Stimulated activated naive B cell treated with anti-CD40 and anti-IgM and Interleukin-4, amounts not matched to agents 10 μg/mL and 1 μg/mL and 100 μg/mL, for 72 hours (primary cell): ENCODE measurements at places on chromosomes 11 and 22.

DNA sequence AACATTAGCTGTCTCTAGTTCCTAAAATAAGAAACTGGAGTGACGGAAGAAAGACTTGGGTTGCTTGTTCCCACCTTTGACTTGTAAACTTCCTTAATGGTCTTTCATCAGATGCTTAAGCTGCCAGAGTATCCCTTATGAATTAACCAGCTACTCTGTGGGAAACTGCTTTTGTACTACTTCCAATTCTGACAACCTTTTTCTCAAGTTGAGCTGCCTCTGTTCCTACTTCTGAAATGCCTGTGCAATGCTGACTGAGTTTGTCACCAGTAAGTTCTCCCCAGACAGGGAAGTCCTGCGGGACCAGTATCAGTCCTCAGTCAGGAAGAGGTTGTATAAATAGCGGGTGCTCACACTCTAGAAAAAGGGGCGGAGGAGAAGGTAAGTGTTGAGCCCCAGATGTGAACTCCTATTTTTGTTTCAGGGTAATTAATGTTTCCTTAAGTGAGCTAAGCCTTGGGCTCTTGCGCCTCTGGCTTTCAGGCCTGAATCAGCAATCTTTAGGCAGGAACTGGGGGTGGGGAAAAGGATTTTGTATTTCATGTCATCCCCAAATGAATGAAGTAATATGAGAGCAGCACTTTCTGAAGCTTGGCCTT lies 67.2 kb downstream of the CECR2 start:
- H3K36me3 ChIP-seq = no peaks in the 10 kb centered on the region
- H3K4me3 ChIP-seq = no peak overlapping the region
- peaks cover 8% of the 10 kb centered on the region for H3K4me1 ChIP-seq

- H3K27ac ChIP-seq = peak overlapping the region; percentile 75
- DNase-seq = no peak
- H3K36me3 ChIP-seq = no peaks in the 10 kb centered on the region
- peaks cover 24% of the 10 kb centered on the region for H3K4me1 ChIP-seq
Observed at GRCh38 chr11:75350743-75351540, 519 bp downstream of the ARRB1 start.

DNA sequence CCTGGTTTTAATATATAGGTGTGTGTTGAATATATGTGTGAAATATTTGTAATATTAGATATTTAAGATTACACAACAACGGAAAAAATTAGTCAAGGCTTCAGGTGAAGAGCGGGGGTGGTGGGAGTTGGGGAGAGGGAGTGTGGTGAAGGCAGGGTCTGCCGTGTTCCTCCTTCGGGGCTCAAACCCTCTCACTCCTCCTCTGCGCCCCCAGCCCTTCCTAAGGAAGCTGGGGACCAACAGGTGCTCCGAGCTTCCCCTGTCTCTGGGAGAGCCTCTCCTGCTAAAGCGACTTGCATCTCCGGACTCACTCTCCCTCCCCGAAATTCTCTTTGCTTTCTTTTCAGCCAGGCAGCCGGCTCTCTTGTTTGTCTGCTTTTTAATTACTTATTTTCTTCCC lies 960 bp upstream of the CADM1 start:
- H3K36me3 ChIP-seq = no peaks in the 10 kb centered on the region
- no peak for DNase-seq
- H3K27me3 ChIP-seq = peaks cover 33% of the 10 kb centered on the region
- no peak overlapping the region for H3K27ac ChIP-seq
- peak overlapping the region; percentile 11 for H3K4me3 ChIP-seq
- H3K4me1 ChIP-seq = peaks cover 13% of the 10 kb centered on the region

DNA sequence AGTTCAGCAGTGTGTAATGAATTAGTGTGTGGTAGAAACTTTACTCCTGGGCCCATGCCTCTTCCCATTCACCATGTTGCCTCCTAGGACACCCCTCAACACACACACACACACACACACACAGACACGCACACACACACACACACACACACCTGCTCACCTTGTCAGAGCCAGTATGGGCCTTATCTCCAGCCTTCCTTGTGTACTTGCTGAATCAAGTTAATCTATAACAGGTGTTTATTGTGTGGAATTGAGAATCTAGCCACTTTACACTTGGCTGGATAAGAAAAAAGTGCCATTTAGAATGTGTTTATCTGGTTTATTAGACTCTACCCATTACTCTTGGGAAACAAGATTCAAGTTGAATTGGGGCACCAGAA lies 14.5 kb upstream of the ZDHHC13 start:
- H3K4me1 ChIP-seq = no peaks in the 10 kb centered on the region
- DNase-seq = no peak
- H3K27me3 ChIP-seq = peaks cover 8% of the 10 kb centered on the region
- no peak overlapping the region for H3K4me3 ChIP-seq
- no peak overlapping the region for H3K27ac ChIP-seq
- no peaks in the 10 kb centered on the region for H3K36me3 ChIP-seq

DNA sequence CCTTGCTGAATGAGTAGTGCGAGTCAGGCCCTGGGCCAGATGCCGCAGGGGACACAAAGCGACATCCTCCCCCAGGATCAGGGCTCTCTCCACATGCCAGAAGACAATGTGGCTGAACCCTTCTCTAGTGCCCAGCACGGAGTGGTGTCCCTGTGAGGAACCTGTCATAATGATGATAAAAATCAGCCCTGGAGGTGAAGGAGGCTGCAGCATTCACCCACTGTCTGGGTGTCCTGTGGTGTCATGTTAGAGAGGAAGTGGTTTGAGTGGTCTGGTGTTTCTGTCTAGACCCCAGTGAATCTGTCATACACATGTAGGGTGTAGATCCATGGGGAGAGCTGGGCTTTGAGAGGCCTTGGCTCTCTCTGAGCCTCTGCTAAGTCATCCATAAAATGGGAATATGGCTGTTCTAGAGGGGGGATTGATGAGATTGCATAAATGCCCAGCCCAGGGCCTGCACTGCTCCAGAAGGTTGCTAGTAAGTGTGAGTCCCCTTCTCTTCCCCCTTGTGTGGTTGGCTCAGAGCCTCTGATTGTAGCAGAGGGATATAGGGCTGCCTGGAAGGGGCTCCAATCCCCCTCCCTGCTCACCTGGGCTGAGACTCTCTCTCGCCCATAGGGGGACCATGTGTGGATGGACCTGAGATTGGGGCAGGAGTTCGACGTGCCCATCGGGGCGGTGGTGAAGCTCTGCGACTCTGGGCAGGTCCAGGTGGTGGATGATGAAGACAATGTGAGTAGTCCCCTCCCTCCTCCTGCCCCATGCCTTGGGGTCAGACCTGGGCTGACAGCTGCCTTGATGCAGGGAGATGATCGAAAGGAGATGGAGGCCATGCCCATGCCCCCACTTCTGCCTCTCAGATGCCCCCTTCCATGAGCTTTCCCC lies 14.3 kb downstream of the MYO7A start:
- H3K4me1 ChIP-seq = peaks cover 4% of the 10 kb centered on the region
- no peak overlapping the region for H3K27ac ChIP-seq
- peaks cover 22% of the 10 kb centered on the region for H3K27me3 ChIP-seq
- no peaks in the 10 kb centered on the region for H3K36me3 ChIP-seq

- H3K4me1 ChIP-seq = peaks cover 27% of the 10 kb centered on the region
- no peak for DNase-seq
- no peak overlapping the region for H3K27ac ChIP-seq
Observed at GRCh38 chr22:36797374-36797773, 19.5 kb downstream of the PVALB start.

DNA sequence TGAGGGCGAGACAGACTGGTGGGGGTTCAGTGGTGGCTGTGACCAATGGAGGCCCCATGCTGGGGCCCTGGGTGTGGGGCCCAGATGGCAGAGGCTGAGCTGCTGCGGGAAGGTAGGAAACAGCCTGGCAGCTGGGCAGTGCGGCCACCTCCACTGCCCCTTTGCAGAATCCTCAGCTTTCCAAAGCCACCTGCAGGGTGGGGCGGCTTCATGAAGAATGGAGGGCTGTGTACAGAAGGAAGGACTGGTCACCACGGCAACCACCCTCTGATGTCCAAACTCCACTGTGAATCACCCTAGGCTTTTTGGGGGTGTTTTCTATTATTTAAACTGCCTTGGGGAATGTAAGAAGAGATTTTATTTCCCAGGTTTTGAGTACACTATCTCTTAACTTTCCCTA lies 166.3 kb upstream of the NAV2 start:
- H3K4me3 ChIP-seq = no peak overlapping the region
- H3K4me1 ChIP-seq = peaks cover 2% of the 10 kb centered on the region
- no peak overlapping the region for H3K27ac ChIP-seq

DNA sequence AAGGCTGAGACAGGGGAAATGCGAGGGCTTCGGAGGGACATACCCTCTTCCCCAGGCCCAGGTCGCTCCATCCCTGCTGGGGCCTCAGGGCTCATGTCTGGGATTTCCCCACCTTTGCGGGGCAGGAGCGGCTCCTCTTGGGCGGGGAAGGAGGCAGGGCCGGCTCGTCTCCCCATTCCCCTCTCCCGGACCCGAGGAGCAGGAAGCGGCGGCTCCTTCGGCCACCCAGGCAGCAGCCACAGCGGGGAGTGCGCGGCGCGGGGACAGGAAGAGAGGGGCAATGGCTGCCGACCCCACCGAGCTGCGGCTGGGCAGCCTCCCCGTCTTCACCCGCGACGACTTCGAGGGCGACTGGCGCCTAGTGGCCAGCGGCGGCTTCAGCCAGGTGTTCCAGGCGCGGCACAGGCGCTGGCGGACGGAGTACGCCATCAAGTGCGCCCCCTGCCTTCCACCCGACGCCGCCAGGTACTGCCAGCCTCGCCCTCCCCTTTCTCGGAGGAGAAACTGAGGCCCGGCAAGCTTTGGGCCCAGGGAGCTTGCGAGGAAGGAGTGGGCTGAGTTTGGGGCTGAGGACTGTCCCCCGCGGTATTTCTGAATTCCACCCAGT lies at the start of gene ANKK1:
ANKK1 (plus strand) TSS at position 175 of the 607 bp plus-strand sequence; CDS start at position 281, 106 bp downstream.
- H3K4me3 ChIP-seq = no peak within 1 kb of the TSS
- peaks cover 4% of the 10 kb centered on the region for H3K36me3 ChIP-seq
- H3K27me3 ChIP-seq = peaks cover 3% of the 10 kb centered on the region
- no peaks in the 10 kb centered on the region for H3K4me1 ChIP-seq

GRCh38 chr11:120335908-120336640 lies at the start of gene ARHGEF12:
ARHGEF12 (plus strand) TSS chr11:120336413; CDS start chr11:120337244, 831 bp downstream.
- H3K4me1 ChIP-seq = peaks cover 29% of the 10 kb centered on the region
- H3K27me3 ChIP-seq = peaks cover 27% of the 10 kb centered on the region
- peak within 1 kb of the TSS; percentile 86 for H3K27ac ChIP-seq
- peak; percentile 79 for DNase-seq

- H3K27me3 ChIP-seq = no peaks in the 10 kb centered on the region
- H3K4me1 ChIP-seq = peaks cover 73% of the 10 kb centered on the region
- peak; percentile 74 for DNase-seq
- H3K4me3 ChIP-seq = peak overlapping the region; percentile 93
- peaks cover 44% of the 10 kb centered on the region for H3K36me3 ChIP-seq
Observed at GRCh38 chr11:64340671-64341335, 799 bp downstream of the CCDC88B start.

GRCh38 chr11:103532133-103532788 lies 423.0 kb downstream of the DYNC2H1 start:
- no peaks in the 10 kb centered on the region for H3K36me3 ChIP-seq
- no peak for DNase-seq
- no peak overlapping the region for H3K27ac ChIP-seq

DNA sequence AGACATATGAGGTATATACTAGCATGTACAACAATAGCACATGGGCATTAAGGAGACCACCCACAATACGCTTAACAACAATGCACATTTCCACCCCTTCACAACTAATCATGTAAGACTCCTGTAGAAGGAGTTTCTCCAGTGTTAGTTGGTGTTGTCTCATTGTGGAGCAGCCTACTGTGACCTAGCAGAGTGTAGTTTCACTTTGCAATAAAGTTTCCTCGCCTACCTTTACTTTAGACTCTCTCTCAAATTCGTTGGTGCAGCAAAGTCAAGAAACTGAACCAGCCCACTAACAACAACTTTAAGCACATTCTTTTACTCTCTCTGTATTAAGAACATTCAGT lies 863.6 kb downstream of the FAM181B start:
- DNase-seq = no peak
- no peaks in the 10 kb centered on the region for H3K27me3 ChIP-seq
- H3K4me3 ChIP-seq = peak overlapping the region; percentile 77
- peak overlapping the region; percentile 28 for H3K27ac ChIP-seq
- H3K36me3 ChIP-seq = peaks cover 4% of the 10 kb centered on the region
- H3K4me1 ChIP-seq = peaks cover 36% of the 10 kb centered on the region

GRCh38 chr22:49957826-49958365 lies 2.7 kb upstream of the PIM3 start:
- H3K36me3 ChIP-seq = peaks cover 12% of the 10 kb centered on the region
- no peak for DNase-seq
- H3K4me1 ChIP-seq = peaks cover 47% of the 10 kb centered on the region
- peak overlapping the region; percentile 15 for H3K4me3 ChIP-seq
- no peaks in the 10 kb centered on the region for H3K27me3 ChIP-seq
- no peak overlapping the region for H3K27ac ChIP-seq

DNA sequence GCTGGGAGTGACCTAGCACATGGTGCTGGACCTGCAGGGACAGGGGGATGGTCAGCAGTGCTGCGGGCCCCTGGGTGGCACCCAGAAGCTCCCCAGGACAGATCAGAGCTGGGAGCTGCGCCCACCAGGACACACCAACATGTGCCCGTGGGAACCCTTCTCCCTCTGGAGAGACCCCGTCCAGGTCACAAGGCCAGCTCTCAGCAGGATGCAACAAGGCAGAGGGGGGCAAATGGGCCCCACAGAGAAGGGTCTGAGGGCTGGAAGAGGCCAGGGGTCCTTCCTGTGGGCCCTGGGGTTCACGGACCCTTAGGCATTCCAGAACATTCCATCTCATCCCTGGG lies 6.2 kb downstream of the DUSP8 start:
- DNase-seq = no peak
- peaks cover 3% of the 10 kb centered on the region for H3K4me1 ChIP-seq
- H3K27ac ChIP-seq = no peak overlapping the region
- no peak overlapping the region for H3K4me3 ChIP-seq
- H3K36me3 ChIP-seq = no peaks in the 10 kb centered on the region
- peaks cover 91% of the 10 kb centered on the region for H3K27me3 ChIP-seq

DNA sequence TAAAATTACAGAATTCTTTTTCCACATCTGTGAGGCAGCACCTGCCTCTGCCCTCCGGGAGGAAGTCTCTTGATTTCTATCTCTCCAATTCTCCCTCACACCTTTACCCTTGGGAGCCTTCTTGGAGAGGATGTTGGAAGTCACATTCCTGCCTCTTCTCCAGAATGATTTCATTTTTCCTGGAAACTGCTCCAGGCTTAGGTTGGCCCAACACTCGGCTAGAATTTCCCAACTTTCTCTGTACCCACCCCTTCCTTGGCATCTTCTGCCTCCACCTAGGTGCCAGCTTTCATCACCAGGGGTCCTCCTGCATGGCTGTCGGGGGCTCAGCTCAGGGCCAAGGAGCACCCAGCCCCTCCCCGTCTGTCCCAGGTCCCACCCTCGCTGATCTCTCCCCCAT lies 43.2 kb downstream of the SLCO2B1 start:
- DNase-seq = no peak
- H3K4me3 ChIP-seq = no peak overlapping the region
- H3K4me1 ChIP-seq = no peaks in the 10 kb centered on the region
- no peaks in the 10 kb centered on the region for H3K36me3 ChIP-seq
- peaks cover 7% of the 10 kb centered on the region for H3K27me3 ChIP-seq

DNA sequence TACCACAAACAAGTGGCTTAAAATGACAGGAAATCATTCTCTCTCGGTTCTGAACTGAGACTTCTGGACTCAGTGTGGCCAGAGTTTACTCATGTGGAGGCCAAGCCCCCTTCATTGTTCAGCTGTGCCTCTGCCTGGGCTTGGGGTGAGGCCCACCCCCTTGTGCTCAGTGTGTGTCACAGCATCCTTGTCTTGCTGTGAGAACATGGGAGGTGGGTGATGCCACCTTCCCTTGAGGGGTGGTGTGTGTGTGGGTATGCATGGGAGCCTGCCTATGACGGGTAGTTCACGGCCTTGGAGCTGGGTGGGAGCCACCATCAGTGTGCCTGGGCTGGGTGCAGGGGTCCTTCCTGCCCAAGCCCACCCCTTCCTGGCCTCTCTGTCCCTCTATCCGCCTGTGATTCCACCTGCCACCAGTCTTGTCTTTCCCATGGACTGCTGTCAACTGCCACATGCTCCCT lies 101.7 kb downstream of the MORC2 start:
- H3K4me3 ChIP-seq = no peak overlapping the region
- no peak overlapping the region for H3K27ac ChIP-seq
- no peaks in the 10 kb centered on the region for H3K27me3 ChIP-seq
- H3K36me3 ChIP-seq = no peaks in the 10 kb centered on the region
